ENCODE measurements at places on chromosomes 5 and 9.

DNA sequence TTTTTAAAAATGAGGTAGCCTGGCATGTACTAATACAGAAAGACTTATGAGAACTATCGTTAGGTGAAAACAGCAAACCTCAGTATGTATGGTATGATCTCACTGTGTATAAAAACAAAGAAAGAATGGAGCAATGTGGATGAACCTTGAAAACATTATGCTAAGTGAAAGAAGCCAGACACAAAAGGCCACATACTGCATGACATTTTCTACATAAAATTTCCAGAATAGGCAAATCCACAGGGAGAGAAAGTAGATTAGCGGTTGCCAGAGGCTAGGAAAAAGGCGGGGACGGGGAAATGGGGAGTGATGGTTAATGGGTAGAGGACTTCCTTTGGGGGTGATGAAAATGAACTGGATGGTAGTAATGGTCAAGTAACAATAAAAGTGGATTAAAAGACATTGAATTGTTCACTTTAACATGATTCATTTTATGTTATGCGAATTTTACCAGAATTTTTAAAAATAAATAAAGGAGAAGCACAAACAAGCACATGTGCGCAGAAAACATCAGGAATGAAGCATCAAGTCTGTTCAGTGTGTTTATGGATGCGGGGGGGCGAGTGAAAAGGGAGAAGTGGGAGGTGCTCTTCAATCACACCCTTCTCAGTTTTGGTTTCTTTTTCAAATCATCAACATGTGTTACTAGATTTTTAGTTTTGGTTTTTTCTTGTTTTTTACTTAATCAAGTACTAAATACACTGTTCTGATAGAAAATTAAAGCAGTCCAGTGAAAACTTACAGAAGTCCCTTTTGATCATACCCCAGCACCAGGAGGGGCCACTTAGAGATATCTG is 16.3 kb downstream of the ROR2 start:
- DNase-seq = no peak

- DNase-seq = no peak
Measured at GRCh38 chr9:128215491-128216409, 12.6 kb downstream of the DNM1 start.

DNA sequence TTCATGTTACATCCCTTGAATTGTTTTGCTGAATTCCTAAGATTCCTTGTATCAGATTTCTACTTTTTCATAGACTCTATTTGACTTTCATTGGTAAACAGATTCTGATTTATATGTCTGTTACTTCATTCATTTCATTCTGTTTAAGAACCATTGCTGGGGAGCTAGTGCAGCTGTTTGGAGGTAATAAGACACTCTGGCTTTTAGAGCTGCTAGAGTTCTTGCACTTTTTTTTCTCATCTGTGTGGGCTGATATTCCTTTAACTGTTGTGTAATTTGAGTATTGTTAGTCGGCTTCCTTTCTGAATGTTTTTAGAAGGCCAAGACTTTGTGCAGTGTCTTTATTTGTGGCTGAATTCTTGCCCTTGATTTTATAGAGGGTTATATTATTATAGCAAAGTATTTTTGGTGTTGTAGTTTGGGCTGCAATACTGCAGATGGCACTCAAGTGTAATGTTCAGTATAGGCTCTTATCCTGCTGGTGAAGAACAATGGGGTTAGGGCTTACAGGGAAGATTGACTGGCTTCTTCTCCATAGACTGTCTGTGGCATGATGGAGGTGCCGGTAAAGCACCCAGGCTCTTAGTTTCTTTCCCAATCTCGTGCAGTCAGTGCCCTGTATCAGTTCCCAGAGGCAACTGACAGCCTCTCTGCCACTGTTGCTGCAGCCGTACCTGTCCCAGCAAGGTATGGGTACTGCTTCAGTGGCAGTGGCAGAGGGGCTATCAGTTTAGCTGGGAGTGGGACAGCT is 162.2 kb downstream of the OXCT1 start:
- no peak for DNase-seq

GRCh38 chr9:95605101-95605500 is 88.3 kb upstream of the PTCH1 start:
- DNase-seq = no peak

DNA sequence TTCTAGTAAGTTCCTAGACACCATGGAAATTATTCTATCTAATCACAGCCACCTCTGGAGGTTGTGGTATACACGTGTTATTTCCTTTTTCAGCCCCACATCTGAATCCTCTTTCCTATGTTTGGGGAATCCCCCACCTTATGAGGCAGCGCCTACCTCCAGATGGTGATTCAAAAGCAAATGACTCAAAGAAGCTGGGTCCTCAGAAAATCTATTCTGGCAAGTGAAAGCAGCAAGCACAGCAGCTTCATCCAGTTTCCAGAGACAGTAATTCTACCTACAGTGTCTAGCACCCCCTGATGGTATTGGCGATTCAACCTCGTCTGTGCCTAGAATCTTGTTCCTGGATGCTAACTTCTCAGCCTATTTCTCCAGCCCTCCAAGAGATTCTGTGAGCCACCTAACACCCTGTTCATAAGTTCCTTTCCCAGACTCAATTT is 43.0 kb downstream of the STRBP start:
- DNase-seq = peak; percentile 62

DNA sequence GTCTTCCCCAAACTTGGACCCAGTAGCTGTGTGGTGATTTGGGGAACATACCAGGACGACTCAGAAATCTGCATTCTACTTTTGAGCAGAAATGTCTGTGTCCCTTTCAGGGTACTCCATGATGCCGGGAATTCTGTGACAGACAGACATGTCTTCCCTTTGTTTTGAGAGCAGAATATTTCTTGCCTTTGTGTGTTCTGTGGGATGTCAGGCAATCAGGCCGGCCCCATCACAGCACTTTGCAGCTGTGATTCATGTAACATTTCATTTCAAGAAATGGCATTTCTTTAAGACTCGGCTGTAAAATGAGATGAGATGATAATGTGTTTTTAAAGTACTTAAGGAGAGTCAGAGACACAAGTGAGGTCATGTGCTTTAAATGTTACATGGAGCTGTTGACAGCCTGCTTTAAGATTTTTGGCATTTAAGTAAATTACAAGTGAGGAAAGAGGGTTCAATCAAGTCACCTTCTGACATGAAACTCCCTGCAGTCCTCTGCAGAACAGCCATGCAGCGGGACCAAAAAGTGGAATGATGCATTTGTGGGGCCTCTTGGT is 98.7 kb downstream of the SLC28A3 start:
- no peak for DNase-seq

DNA sequence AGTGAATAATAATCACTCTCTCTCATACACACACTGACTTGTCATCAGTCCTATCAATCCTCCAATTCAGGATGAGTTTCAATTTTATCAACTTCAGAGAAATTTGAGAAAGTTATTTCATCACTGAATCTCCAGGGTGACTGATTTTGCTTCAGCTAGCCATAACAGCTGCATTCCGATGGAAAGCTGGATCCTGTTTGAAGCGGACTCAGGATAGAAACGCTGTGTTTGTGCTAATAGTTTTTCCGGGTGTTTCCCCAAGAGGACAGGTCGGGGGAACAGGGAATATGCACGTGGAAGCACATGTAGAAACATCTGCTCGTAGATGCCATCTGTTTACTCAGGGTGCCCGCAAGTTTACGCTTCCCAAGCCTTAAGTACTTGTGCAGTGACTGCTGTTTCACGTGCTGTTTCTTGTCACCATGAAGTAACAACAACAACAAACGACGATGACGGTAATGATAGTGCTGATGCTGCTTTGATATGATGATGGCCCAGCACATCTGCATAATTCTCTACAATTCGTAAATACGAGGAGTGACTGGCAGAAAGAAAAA is 263.7 kb upstream of the DAPK1 start:
- no peak for DNase-seq

- no peak for DNase-seq
Measured at GRCh38 chr9:13171261-13171660, 108.2 kb downstream of the MPDZ start.

DNA sequence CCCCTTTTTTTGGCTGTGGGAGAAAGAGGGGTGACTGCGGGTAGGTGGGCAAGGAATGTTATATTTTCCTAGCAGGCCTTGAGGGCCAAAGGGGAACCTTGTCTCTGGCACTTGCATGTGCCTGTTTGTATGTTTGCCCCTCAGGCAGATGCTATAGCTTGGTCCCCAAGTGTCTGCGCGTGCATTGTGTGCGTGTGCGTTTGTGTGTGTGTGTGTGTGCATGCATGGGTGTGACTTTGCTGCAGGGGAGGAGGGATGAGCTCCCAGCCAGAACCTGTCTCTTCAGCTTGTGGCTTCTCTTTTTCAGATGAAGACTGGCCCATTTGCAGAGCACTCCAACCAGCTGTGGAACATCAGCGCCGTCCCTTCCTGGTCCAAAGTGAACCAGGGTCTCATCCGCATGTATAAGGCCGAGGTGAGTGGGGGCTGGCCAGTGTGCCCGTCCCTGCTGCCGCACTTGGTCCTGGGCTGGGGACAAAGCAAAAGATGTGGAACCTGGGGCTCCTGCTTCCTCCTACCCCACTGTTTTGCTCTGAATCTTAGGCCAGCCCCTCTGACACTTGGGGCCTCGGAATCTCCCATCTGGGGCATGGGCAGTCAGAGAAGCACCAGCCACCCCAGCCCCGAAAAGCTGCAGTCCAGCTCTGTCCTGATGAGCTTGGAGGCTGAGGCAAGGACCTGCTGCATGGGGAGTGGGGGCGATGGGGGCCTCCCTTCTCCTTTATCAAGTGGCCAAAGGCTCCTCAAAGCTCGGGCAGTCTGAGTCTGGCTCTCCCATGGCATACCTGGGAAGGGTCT is 31.1 kb downstream of the PTPA start:
- DNase-seq = no peak

DNA sequence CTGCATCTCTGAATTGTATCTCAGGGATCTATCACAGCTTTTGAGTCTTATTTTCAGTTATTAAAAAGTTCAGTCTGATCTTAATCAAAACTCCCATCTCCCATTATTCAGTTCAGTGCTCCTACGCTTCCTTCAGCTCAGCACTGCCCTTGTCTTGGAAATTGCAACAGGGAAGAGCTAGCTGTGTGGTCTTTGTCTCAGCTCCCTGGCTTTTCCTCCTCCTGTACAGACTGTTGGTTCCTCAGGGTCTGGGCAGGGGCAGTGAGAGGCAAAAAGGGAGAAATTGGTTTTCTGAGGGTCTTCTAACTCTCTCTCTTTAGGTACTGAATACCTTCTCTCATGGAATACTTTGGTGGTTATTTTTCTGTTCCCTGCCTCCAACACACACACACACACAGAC is 48.2 kb downstream of the PDE8B start:
- DNase-seq = no peak

GRCh38 chr5:151073280-151073679 is 7.6 kb downstream of the TNIP1 start:
- no peak for DNase-seq

DNA sequence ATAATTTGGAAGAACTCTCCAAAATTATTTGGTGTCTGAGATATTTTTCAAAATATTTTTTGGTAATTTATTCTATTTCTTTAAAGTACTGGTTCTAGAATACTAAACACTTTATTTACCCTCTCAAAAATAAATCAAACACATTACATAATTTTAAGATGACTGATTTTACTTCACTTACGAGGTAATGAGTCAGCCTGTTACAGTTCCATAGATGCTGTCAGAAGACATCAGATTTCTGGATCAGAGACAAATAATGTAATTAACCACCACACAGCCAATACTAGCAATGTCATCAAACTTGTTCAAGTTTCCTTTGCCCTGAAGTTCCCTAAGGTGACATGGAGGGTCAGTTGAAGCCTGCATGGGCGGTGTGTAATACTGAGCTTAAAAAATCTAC is 106.1 kb upstream of the CDH9 start:
- DNase-seq = no peak

- no peak for DNase-seq
Measured at GRCh38 chr9:110298043-110298605, 39.5 kb downstream of the TXNDC8 start.

DNA sequence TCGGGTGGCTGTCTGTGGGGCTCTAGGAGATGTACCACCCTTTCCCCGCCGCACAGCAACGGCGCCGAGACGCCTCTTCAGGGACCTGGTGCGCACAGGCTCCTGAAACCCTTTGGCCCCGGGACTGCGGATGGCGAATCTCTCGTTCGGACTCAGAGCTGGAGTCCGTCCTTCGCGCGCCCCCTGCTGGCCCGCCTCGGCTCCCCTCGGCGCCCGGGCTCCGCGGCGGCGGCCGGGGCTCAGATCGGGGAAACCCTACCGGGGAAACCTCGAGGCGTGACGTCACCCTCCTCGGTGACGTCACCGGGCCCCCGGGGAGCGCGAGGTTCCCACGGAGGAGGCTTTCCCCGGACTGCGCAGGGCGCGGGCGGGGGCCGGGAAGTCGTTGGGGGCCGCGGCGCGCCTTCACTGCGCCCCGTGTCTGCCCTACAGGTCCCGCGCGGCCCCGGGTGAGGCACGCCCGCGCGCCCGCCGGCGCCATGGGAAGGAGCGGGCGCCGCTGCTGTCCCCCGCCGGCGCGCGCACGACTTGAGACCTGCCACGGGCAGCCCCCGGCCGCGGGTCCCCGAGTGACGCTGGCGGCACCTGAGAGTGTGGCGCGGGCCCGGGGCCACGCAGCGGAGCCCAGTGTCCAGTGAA is 7.9 kb downstream of the PRR7 start:
- peak; percentile 91 for DNase-seq

DNA sequence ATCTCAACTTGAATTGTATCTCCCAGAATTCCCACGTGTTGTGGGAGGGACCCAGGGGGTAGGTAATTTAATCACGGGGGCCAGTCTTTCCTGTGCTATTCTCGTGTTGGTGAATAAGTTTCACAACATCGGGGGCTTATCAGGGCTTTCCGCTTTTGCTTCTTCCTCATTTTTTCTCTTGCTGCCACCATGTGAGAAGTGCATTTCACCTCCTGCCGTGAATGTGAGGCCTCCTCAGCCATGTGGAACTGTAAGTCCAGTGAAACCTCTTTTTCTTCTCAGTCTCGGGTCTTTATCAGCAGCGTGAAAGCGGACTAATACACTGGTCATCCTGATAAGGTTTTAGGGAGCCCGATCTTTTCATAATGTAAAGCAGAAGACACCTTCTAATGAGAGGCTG is 687.0 kb upstream of the FTMT start:
- DNase-seq = no peak

DNA sequence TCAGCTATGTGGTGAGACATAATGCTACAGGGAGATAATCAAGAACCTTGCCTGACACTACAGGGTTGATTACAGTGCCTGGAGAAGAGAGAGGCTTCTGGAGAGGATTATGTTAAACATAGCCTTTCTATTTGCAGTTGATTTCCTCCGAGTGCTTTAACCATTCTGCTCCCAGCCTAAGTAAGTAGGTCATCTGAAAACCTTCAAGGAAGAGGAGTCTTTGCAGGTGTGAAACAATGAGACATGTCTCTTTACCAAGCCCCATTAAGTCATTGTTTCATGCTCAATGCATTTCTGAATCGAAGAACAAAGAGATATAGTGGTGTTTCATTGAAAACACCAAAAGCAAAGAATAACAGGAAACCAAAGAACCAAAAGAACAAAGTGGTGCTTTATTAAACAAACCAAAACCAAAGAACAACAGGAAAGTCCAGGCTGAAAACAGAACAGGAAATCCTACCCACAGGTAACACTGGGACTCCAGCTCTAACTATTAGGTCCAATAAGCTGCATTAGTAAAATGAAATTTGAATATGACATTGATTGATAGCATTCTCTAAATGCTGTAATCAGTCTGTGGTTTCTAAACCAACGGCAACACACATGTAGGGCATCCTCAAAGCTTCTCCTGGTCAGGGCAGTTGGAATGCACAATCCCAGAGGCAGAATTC is 113.3 kb upstream of the SPATA31D4 start:
- DNase-seq = no peak

Measured in activated T-cell treated with anti-CD3 and anti-CD28 coated beads for 24 hours (primary cell).